NCI-H446 treated with DMSO at 0.1 percent for 48 hours (cell line): ENCODE measurements at places on chromosomes 7 and 10.

DNA sequence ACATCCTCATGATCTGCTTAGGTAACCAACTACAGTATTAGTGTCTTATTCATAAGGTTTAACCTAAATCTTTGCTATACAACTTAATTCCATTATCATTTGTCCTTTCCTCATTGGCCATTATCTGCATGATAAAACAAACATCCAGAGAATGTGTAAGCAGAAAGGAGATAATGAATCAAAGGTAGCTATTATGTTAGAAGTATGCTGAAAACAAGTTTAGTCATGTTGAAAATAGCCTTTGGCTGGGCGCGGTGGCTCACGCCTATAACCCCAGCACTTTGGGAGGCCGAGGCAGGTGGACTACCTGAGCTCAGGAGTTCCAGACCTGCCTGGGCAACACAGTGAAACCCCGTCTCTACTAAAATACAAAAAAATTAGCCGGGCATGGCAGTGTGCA, 78.2 kb downstream of the NT5C2 start:
- DNase-seq: no peak

DNA sequence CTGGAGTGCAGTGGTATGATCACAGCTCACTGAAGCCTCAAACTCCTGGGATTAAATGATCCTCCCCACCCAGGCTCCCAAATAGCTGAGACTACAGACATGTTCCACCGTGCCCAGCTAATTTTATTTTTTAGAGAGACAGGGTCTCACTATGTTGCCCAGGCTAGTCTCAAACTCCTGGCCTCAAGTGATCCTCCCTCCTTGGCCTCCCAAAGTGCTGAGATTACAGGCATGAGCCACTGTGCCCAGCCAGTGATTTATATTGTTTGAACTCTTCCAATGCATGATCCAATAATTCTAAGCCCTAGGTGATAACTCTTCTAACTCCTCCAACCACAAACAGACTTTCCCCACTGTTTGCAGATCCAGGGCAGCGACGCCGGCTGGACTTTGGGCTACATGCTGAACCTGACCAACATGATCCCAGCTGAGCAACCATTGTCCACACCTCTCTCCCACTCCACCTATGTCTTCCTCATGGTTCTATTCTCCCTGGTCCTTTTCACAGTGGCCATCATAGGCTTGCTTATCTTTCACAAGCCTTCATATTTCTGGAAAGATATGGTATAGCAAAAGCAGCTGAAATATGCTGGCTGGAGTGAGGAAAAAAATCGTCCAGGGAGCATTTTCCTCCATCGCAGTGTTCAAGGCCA, 41.8 kb upstream of the CC2D2B start:
- no peak for DNase-seq

DNA sequence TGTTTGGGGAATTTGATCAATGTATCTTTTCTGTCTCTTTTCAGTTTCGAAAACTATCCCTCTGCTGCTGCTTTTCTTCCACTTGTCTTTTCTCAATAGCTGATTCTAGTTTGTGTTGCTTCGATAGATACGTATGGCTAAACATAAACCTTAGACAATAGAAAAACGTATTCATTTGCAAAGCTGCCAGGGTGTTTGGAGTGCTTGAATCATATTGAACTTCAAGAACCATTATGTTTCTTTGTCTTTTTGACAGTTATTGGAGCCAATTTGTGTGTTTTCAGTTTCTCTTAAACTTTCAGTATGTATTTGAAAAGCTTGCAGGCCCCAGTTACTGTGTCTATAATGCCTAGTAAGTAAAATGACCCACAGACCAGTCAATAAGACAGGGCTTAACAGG, 25.1 kb downstream of the NRF1 start:
- DNase-seq: no peak

GRCh38 chr7:47579458-47579857, 2.5 kb downstream of the TNS3 start:
- no peak for DNase-seq

- no peak for DNase-seq
Measured at GRCh38 chr7:64307254-64308015, 6.3 kb upstream of the ZNF736 start.

GRCh38 chr7:98624846-98625420, 7.8 kb downstream of the NPTX2 start:
- no peak for DNase-seq

DNA sequence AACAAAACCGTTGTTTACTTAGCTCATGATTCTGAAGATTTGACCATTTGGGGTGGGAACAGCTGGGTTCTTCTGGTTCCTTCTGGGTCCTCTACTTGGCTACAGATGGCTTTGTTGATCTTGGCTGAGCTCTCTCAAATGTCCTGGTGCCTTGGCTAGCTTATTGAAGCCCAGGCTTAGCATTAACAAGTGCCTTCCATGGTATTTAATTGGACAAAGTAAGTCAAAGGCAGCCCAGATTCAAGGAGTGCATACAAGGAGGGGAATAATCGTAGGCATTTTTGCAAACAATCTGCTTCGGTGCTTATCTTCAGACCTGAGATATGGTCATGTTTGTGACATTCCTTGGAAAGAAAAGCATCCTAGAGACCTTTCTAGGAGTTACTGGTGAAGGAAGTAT, 81.4 kb downstream of the ADCYAP1R1 start:
- DNase-seq: peak; percentile 91

DNA sequence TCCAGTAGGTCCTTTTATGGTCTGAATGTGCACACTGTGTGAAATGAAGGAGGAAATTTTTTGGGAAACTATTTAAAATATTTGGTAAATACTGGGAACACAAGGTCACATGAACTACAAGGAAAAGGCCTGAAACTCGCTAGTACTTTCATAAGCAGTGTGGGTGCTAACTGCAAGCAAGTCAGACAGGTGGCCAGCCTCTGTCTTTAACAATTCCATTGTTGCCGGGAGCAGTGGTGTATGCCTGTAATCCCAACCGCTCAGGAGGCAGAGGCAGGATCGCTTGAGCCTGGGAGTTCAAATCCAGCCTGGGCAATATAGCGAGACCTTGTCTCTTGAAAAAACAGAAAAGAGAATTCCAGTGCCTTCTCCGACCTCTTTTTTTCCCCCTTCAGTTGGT, 37.5 kb downstream of the SMURF1 start:
- no peak for DNase-seq

DNA sequence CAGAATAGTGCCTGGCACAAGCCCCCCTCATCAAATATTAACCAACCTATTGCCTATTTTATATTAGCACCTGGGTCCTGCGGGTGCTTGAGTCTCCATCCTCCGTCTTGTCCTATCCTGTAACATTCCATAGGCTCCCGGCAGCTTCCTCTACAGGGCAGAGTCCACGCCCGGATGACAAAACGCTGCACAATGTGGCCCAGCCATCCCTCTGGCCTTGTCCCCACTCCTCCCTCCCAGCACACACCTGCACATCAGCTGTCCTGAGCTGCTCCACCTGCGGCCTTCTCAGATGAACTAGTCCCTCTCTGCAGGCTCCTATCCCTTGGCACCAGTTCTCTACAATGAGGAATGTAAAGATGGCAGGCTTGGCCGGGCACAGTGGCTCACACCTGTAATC, 153.5 kb upstream of the PDE1C start:
- no peak for DNase-seq

GRCh38 chr10:6386346-6386745, 183.6 kb downstream of the PFKFB3 start:
- no peak for DNase-seq

DNA sequence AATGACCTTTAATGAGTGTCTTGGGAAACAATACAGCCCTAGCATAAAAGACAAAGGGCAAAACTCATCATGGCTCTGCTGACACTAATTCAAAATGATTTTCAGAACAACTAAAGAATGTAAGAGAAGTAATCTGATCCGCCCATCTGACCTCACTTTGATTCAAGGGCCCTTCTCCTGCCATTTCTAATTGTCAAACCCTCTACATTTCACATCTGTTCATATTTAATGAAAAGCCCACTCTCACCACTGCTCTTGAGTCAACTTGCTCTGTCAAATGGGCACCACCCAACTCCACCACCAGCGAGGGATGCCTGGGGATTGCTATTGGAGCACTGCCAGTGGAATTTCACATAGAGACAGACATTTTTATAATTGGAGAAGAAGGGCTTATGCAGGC, 639.2 kb downstream of the KCNMA1 start:
- no peak for DNase-seq

- no peak for DNase-seq
Measured at GRCh38 chr7:15688911-15689310, 2.4 kb upstream of the MEOX2 start.

- no peak for DNase-seq
Measured at GRCh38 chr7:26513948-26514347, 222.3 kb downstream of the SNX10 start.
